ENCODE measurements at places on chromosomes 2 and 18. TPM values are rescaled to one million over a fixed set of nuclear protein-coding genes. Genes with fewer than 3 reads are reported as not detected.

DNA sequence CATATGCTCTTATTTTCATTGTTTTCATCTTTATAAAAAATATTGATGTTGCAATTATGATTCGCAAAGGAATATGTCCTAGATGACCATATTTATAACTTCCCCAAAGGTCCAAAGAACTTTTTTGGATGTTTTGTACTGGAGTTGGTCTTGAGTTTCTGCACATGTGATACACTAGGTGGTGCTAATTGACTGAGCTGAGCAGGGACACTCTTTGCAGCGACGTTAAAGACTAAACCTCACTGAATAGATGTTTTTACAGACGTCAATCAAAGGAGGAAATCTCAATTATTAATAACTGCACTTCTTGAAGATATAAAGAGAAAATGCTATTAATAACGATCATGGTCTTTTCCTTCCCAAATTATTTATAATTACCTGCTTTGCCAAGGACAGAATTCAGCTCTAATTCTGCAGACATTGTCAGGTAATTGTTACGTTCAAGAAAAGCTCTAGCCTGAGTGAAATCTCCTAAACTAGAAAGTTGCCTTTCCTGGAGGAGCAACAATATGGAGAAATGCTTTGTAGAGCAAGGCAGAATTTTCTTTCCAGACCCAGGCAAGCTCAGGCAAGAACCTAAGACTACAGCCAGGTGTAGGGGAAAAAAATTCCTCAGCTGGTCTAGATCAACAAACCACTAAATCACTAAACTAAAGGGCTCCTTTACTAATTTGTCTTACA lies 119.3 kb upstream of the RBBP8 start:
- DNase-seq, result no peak

DNA sequence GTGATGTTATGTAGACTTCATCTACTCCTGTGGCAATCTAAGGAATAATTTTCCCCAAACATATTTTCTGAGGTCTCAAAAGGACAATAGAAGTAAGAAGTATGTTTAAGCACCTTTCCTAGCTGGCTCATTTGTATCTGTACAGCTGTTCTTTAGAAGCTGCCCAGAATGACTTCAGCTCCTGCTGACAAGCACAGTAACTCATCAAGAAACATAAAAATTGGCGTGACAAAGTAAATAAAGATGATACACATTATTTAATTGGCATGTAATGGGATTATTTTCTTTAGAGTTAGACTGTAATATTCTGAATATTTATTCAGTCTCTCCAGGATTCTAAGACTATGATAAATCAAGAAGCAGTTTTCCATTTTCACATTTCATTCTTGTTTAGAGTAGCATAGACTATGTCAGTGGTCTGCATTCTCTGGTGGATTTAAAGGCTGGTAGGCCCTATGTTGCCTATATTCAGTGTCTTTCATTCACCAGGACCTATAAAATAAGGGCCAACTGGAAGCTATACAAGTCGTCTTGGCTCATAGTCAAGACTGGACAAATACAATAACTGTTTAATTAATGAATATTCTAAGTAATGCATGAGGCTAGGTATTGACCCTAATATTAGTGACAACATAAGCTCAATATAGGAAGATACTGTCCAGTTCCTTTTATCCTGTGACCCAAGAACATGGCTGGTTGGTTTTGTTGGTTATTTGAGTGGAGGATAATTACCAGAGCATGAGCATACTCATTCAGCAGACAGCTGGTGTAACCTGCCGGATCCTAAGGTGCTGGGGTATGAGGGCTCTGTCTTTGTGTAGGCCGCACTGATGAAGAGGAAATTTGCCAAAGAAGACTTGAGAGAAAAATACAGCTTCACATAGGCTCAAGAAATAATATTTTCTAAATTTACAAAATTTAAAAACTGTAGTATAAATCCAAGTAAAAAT lies 107.0 kb downstream of the PDE1A start:
- DNase-seq, result no peak

GRCh38 chr2:188664951-188665595 lies 309.1 kb upstream of the COL3A1 start:
- no peak for DNase-seq

Gene SGPP2
- total RNA-seq, result 7.5 TPM

DNA sequence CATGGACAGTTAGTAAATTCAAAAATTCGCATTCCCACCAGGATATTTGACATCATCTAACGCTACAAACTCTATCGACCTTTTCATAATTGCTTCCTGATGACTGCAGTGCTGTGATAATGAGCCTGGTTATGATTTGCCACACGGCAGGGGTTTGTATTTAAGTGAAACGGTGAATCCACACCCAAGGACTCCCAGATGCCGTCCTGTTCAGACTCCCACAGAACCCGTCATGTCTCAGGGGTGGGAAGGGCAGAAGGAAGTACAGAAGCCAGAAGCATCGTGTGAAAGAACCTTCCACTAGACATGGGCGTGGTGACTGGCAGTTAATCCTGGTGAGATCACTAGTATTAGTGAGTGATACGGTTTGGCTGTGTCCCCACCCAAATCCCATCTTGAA lies 91.2 kb upstream of the TMEM18 start:
- DNase-seq, result no peak

Gene DNER
- 5.5 TPM for total RNA-seq

- DNase-seq, result no peak
These were observed 2.1 kb downstream of the PROKR1 start for GRCh38 chr2:68645523-68645922.

DNA sequence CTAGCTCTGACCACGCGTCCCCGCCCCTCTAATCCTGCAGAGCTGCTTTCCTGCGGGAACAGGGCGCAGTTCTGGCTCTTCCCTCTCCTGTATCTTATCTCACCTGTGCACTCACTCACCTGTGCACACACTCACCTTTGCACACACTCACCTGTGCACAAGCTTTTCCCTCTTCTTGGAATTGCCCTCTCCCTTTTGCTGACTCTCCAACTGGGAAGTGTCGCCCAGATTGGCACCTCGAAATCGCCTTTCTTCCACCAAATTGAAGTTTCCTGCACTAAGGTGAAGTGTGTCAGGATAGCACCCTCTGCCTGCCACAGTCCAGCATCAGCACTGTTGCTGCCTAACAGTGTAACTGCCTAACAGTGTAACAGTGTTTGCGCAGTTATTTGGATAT lies 566 bp upstream of the CMPK2 start:
- peak; percentile 60 for DNase-seq

DNA sequence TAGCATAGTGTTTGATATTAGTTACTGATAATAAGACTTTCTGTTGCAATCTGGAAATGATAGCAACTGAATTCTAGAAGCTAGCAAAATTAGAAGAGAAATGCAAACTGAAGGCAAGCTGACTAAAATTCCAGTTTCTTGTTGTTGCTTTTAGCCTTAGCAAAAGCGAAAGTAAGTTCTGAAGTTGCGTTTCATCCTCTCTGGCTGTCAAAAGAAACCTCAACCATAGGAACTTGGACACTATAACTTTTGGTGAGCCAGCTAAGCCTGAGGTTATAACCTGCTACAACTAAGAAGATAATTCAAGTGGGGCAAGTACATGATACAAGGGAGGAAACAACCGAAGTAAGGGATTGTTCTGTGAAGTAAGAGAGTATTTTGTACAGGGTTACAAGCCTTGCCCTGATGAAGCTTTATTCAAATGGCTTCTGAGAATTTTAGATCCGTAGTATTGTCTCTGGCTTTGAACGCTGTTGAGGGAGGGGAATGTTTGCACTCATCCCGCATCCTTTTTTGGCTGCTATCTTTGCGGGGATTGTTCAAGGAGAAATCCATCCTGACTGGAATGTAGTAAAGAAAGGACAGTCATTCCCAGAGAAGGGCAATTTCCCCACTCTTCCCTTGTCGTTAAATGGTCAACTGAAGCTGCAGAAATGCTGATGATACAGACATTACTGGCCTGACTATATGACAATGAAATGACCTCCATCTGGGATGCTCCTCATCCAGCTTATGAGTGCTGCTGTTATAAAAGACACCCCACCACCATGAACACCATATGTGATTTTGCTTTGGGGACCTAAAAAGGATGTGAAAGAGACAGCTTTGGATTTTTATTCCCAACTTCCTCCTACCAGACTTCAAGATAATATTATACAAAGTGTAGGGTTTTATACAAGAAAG lies 7.0 kb upstream of the TMX3 start:
- no peak for DNase-seq

- no peak for DNase-seq
These were observed 253.0 kb upstream of the CNTNAP5 start for GRCh38 chr2:123771928-123772632.

DNA sequence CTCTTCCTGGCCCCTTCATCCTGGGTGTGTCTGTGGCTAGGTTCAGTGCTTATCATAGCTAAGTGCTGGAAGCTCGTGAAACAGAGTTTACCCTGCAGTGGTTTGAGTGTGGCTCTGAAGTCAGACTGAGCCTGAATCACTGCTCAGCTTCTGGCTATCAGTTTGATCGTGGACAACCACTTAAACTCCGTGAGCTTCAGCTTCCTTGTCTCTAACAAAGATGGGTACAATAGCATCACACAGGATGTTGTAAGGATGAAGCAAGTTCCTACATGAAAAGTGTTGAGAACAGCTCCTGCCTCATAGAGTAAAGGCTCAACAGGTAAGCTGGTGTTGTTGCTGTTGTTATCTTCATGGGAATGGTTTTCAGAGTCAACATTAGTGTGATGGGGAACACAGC lies 210.3 kb downstream of the CLIP4 start:
- DNase-seq, result no peak

Gene HOXD12
- not detected for total RNA-seq

Gene PDCD1
- not detected for total RNA-seq

Gene BOK
- total RNA-seq, result 48.1 TPM

GRCh38 chr2:232894746-232895145 lies 24.7 kb downstream of the SNORC start:
- no peak for DNase-seq

Gene GTF2A1L
- total RNA-seq, result not detected

Gene ABCG5
- total RNA-seq, result 0.14 TPM

GRCh38 chr2:215556979-215557378 lies 121.1 kb upstream of the FN1 start:
- DNase-seq, result no peak

Gene NYAP2
- not detected for total RNA-seq

- no peak for DNase-seq
These were observed 62.9 kb downstream of the ACKR3 start for GRCh38 chr2:236632295-236633218.

Gene DLGAP1
- total RNA-seq, result not detected

- DNase-seq, result no peak
These were observed 2.2 kb downstream of the HOXD10 start for GRCh38 chr2:176118601-176119339.

DNA sequence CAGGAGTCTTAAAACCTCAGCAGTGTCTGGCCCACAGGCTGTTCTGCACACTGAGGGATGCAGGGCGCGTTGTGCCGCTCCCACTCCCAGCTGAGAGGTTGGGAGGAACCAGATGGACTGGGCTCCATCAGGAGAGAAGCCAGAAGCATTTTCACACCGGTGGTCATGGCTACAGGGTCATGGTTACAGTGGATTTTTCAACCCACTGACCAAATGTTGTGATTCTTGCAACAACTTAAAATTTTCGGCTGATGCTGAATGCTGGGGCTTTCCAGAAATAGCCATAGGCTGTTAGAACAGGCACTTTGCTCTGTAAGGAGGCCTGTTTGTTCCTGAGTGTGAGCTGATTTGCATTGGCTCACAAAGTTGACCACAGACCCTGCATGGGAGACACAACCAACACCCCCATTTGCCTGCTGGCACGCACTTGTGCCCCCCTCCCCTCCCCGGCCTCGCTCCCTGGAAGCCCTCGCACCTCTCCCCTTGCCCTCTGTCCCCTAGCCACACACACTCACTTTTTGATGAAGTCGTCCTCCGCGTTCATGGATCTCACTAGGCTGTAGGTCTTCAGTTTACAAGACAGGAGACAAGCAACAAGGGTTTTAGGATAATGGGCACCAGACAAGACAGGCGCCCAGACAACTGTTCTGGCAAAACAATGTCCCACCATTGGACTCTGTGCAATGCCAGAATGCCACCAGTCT lies 3.4 kb downstream of the LPIN1 start:
- DNase-seq, result no peak

Gene RHOB
- total RNA-seq, result 158 TPM

- DNase-seq, result no peak
These were observed 5.0 kb upstream of the ATP6V1B1 start for GRCh38 chr2:70930371-70931329.

GRCh38 chr18:73758446-73758845 lies 389.2 kb downstream of the FBXO15 start:
- no peak for DNase-seq

Gene CCDC93
- 9.3 TPM for total RNA-seq

GRCh38 chr2:121234144-121234543 lies 50.9 kb downstream of the TFCP2L1 start:
- no peak for DNase-seq

- no peak for DNase-seq
These were observed 45.4 kb downstream of the ASAP2 start for GRCh38 chr2:9252002-9252357.

DNA sequence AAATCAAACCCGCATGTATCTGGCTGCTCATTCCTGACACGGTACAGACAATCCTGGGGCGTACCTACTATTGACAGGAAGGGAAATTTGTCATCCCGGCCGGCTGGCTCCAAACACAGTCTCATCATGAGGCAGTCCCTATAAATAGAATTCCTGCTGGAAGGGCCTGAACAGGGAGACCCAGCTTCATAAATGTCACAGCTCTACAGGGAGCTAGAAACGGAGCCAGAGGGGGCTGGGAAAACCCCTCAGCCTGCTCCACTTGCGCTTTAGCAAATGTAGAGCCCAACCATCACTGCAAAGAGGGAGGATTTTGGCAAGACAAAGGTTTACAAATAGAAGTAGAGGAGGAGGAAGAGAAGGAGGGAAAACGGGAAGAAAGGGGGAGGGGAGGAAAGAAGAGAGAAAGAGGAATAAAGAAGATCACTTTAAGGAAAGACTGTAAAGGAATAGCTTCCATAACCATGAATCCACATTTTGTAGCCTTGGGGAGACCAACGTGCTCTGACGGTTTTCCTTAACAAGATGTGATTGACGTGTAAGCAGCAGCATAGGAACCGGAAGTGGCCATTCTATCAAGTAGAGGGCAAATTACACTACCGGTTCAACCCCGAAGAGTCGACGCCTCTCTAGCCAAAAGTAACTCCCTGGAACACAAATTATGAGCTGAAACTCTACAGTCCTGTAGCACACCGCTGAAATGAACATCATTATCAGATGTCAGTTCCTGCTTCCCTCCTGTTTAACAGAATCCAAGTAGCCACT lies 56.8 kb upstream of the TTN start:
- no peak for DNase-seq

DNA sequence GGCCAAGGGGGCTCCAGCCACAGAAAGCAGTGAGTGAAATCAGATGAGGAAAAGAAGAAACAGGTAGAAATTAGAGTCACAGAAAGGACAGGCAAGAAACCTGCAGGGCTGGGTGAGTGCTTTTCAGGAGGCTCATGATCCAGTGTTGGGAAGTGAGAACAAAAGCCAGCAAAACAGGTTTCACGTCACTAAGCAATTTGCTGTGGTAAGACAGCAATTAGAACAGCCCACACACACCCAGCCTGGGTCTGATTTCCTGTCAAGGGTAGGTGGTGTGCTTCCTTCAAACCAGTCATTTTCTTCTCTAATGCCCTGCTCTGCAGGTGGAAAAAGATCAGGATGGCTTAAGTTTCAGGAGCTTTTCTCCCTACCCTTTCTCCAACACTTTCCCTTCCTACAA lies 52.9 kb upstream of the XDH start:
- no peak for DNase-seq

All from Caki2 (cell line).